ENCODE measurements at places on chromosomes 5 and 9.

GRCh38 chr5:6287176-6287575, 91.2 kb downstream of the MED10 start:
- no peak for DNase-seq

- DNase-seq, result peak; percentile 64
Measured at GRCh38 chr9:126722922-126723806, 81.7 kb upstream of the ZBTB43 start.

DNA sequence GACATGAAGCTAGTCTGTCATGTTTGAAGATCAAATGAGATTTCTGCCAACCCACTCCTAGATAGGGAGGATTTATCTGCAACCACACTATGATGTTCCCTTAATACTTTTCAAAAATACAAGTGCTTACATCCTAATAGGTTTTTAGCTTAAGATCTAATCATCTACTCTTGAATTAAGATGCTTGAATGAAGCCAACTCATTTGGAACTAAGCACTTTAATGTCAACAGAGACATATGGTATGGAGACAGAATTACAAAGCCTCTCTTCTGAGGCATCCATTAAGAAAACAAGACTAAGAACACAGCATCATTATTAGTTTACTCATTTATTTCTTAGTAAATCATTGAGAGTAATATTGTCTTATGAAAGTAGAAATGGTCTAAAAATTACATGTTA, 139.3 kb upstream of the NFIB start:
- no peak for DNase-seq

GRCh38 chr5:57738301-57738700, 255.7 kb upstream of the ACTBL2 start:
- DNase-seq, result no peak

- DNase-seq, result no peak
Measured at GRCh38 chr9:134693011-134693410, 51.4 kb downstream of the COL5A1 start.

- no peak for DNase-seq
Measured at GRCh38 chr9:113746486-113746885, 129.6 kb upstream of the ZNF618 start.

DNA sequence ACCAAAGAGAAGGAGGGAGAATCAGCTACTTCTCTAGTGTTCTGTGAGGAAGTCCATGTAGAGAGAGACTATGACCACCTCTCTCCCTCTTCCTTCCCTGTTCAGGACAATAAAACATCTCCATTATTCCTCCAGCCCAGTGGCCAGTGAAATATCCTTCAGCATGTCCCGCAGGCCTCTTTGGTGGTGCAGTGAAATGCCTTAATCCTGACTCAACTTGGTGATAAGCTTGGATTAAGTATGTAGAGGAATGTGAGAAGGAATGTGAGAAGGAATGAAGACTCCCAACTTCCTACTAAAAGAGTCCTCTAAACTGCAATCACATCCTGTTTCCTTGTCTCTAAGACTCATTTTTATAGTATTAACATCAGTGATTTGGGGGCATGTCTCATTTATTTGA, 167.3 kb downstream of the TRPM3 start:
- no peak for DNase-seq

- no peak for DNase-seq
Measured at GRCh38 chr9:122086873-122087272, 6.2 kb downstream of the TTLL11 start.

GRCh38 chr9:29866556-29866955, 2293.3 kb upstream of the C9orf72 start:
- DNase-seq, result no peak

- no peak for DNase-seq
Measured at GRCh38 chr5:123700624-123701287, 188.8 kb downstream of the CSNK1G3 start.

- DNase-seq, result no peak
Measured at GRCh38 chr5:53368966-53369605, 111.3 kb upstream of the FST start.
